CD4-positive, alpha-beta T cell treated with Interferon alpha-2 for 1 hour (primary cell): ENCODE measurements at places on chromosomes 2 and 18.

- DNase-seq = no peak
Measured at GRCh38 chr2:23302591-23302990, 82.4 kb upstream of the KLHL29 start.

DNA sequence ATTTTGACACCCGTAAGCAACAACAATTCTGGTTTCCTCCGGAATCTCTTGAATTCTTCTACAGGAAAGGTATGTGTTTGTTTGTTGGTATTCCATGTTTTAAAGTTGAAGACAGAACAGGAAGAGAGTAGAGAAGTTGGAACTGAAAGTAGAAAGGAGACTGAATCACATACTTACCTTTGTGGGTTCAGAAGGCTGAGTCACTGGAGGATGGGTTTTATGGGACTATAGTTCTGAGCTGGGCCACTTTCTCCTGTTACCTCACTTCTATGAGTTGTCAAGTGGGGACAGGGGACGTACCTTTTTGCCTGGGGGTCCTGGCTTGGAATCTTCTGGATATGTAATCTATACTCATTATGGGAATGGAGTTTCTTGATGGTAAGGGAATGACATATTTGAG, 40.9 kb downstream of the KDM3A start:
- no peak for DNase-seq

DNA sequence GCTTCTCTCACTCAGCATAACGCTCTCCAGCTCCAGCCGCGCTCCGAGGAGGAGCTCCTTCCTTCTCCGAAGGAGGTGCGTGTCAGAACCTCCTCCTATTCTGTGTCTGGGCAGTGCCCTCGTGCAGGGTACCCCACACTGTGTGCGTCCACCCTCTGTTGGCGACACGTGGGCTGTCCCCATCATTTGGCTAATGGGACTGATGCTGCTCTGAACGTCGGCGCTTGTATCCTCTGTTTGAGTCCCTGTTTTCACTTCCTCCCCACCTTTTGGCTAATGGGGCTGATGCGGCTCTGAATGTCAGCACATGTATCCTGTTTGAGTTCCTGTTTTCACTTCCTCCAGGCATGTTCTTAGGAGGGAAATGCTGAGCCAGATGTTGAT, 22.2 kb downstream of the KCNG2 start:
- no peak for DNase-seq

- DNase-seq = no peak
Measured at GRCh38 chr18:26617151-26617554, 68.8 kb upstream of the KCTD1 start.

DNA sequence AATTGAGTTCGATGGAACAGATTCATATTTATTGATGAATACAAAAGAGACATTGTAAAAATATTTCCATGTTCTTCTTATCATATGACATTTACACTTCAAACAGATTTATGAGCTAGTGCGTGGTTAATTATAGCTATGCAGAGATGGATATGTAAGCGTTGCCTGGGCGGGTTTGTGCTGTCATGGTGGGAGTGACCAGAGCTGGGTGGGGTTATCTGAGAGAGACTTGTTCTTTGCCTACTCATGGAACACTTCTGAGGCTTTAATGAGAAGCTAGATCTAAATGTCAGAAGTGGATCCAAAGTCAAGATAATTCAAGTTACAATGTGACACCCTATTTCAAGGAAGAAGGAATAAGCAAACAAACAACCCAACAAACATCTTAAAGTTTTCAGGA, 162.3 kb upstream of the ZEB2 start:
- DNase-seq = no peak

DNA sequence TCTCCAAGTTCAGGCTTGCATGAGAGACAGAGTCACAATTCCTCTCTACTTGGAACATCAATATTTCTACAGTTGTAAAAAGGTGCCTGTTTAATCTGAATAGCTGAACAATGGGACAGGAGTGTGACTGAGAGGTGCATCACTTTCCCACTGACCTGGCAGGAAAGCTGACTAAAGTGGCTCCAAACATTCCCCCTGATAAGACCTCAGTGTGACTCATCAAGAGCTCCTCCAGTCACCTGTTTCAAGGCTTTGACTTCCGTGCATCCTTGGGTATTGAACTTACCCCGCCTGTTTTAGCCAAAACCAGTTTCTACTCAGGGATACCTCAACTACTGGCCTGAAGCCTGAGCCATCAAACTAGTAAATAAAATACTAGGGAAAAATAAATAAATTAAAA, 453.9 kb upstream of the DDX18 start:
- DNase-seq = no peak

- DNase-seq = no peak
Measured at GRCh38 chr2:118614841-118615271, 232.6 kb downstream of the EN1 start.

DNA sequence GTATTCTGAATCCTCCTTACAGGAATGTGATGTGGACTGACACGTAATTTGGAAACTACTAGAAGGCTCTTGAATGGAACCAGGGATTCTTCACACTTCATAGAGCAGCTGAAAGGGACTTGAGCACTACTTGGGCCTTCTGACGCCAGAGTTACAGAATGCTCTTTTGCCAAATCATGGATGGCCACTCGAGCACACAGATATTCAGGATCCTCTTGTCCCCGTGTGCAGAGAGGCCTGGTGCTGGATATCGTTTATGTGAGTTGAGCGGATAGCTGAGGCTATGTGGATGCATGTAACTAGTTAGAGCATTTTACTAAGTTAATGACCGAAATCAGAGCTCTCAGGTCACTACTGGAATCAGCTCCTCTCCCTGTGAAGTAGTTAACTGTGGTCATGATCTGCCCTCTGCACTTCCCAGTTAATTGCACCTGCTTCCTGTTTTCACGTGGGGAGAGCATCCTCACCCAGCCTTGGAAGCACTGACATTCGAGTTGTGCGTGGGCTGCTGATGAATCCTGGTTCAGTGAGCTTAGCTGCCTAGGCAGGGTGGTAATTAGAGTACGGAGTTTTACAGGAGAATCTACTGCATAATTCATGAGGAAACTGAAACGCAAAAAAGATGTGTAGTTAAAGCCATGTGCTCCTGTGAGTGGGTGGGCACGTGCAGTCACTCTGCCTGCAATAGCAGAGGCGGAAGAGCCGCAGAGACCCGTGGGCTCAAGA, 5.2 kb upstream of the TPO start:
- no peak for DNase-seq

GRCh38 chr2:199057936-199058335, 399.8 kb downstream of the SATB2 start:
- no peak for DNase-seq

- DNase-seq = no peak
Measured at GRCh38 chr18:80197528-80197927, 49.8 kb downstream of the PARD6G start.

DNA sequence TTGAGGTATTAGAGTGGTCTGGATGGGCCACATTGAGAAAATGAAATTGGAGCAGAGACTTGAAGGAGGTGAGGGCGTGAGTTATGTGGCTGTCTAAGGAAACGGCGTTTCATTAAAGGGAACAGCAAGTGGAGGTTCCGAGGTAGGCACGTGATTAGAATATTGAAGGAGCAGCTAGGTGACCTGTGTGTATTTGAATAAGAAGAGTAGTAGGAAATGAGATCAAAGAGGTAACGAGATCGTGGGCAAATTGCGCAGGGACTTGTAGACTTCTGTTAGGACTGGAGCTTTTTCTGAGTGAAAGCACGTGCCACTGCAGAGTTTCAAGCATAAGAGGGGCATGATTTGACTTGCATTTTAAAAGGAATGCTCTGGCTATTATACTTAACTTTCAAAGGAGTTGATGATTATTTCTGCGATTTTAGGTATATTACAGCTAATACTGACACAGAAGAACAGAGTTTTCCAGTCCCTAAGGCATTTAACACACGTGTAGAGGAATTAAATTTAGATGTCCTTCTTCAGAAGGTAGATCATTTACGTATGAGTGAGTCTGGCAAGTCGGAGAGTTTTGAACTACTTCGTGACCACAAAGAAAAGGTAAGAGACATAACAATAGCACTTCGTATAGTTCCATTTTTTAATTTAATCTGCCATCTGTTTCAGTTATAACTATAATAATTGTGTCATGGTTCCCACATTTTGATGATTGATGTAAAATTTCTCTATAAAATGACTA, 48.7 kb downstream of the RMDN2 start:
- no peak for DNase-seq

DNA sequence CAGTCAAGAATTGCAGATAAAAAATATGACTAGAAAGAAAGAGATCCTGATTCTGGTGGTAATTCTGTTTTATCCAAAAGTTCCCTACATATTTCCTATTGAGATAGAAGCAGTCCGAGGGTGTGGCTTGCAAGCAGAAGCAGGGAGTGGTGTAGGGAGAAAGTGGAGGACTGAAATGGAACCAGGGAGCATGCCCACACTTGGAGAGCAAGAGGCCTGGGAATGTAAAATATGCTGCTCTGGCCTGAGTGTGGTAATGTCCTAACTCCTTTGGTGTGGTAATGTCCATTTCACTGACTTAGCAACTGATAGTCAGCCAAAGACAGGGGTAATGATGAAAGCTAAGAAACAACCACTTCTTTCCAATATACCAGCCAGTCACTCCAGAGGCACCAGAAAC, 30.1 kb upstream of the FMNL2 start:
- DNase-seq = no peak

- DNase-seq = no peak
Measured at GRCh38 chr2:178830451-178830850, 23.2 kb upstream of the TTN start.

DNA sequence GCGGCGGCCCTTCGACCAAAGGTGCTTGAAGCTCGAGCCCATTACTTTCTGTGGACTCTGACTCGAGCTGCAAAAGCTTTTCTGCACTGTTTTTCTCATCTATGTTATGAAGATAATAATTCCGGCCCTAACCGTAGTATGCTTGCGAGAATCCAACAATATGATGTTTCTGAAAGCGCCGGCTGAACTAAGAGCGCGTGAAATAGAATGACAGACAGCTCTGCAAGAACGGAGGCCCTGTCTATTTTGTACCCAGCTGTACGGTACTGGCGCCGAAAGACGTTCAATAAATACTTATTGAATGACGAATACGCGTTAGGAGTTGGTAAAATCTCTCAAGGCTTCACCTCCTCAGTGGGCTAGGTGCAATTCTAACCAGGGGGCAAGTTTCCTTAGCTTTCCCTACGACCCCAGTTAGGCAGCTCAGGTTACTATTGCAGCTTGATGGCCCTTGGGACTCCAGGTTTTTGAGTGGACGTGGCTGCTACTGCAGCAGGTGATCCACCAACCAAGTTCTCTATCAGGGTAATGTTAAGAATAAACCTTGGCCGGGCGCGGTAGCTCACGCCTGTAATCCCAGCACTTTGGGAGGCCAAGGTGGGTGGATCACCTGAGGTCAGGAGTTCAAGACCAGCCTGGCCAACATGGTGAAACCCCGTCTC, 570 bp downstream of the SCRN3 start:
- no peak for DNase-seq

GRCh38 chr18:58624011-58624410, 4.9 kb downstream of the ALPK2 start:
- no peak for DNase-seq

- DNase-seq = no peak
Measured at GRCh38 chr2:20183373-20183772, 41.6 kb downstream of the SDC1 start.

- DNase-seq = peak; percentile 25
Measured at GRCh38 chr2:86764661-86765309, 25.9 kb downstream of the CD8A start.

DNA sequence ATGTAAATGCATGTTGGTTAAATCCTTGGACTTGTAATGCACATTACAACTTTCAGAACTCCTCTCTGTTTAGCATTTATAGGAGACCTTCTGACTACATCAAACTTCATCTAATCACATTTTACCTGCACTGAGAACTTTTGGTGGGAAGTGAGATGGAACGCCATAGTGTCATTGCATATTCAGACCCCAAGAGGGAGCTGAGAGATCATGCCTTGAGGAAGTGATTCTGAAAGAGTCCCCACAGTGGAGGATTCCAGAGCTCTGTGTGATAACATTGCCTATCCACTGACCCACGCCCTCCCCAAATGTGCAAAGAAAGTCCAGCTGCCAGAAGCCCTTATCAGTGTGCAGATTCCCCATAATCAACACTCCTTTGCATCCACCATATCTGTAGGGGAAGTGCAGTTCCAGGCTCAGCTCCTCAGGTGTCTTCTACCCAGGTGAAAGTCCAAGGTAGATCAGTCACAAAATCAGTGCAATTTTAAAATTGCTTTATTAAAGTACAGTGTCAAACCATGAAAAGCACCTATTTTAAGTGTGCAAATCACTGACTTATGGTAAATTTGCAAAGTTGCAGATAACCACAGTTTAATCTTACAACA, 212.4 kb downstream of the RPIA start:
- no peak for DNase-seq

DNA sequence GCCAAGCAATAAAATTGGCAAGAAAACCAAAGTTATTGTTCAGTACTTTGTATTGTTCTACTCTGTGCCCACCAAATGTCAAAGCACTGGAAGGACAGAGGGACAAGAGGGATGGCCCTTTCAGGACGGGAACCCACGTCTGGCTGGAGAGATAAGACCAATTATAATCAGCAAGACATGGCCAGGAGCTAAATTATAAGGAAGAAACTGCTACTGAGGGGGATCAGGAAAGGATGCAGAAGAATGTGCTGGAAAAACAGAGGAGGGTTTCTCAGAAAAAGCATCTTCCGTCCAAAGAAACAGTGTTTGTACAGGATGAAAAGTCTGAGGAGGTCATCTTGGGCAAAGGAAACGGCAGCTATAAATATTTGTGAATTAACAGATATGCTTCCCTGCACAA, 46.4 kb upstream of the NARS1 start:
- no peak for DNase-seq

DNA sequence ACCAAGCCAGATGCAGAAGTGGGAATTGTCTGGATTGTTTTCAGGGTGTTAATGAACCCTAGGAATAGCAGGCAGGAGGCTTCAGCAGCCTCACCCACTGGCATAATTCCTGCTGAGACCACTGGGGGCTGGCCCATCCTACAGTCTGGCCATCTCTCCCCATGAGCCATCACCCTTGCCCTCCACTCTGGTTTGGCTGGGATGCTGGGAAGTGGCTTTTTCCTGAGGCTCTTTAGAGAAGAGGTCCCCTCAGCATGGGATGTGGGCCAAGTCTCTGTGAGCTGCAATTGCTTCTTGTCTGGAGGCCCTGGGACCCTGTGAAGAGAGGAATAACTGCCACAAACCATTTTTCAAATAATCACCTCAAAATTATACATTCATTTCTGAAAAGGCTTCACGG, 4.0 kb downstream of the TCF7L1 start:
- DNase-seq = no peak

DNA sequence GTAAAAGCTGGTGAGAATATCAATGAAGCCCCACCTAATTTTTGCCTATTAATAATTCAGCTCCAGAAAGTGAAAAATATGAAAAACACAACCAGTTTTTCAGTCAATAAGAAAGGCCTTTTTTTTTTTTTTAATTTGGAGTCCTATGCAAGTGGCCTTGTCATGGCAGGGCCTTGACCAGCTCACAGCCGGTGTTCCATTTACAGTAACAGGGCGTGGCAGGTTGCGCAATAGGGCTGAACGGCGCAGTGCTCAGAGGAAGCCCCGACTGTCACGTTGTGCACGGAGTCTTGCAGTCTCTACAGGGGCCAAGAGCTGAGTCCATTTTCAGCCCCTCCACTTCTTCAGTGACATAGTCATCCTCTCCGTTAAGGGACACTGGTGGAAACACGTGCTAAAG, 184.1 kb upstream of the FN1 start:
- no peak for DNase-seq
